ENCODE measurements at places on chromosomes 5 and 9.

DNA sequence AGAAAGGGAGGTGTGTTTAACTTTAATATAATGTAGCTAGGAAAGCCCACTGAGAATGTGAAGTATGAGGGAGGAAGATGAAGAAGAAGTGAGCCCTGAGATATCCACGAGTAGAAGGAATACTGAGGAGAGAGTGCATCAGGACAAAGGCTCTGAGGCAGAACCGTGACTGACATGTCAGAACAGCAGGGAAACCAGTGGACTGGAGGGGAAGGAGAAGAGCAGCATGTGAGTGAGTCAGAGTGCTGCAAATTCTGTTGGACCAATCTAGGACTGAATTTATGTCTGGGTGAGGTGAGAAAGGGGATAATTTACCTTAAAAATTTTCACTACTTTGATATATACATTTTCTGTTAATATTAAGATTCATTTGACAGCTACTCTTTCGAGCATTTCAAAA, 110.3 kb downstream of the ST8SIA4 start:
- DNase-seq, result no peak

GRCh38 chr9:15244001-15244441, 63.0 kb downstream of the TTC39B start:
- no peak for DNase-seq

GRCh38 chr5:31135542-31135941, 57.9 kb upstream of the CDH6 start:
- DNase-seq, result no peak

- DNase-seq, result no peak
These were observed 82.0 kb downstream of the SLC1A1 start for GRCh38 chr9:4572184-4572826.

- DNase-seq, result no peak
These were observed 55.4 kb upstream of the SGCD start for GRCh38 chr5:156271569-156271968.

DNA sequence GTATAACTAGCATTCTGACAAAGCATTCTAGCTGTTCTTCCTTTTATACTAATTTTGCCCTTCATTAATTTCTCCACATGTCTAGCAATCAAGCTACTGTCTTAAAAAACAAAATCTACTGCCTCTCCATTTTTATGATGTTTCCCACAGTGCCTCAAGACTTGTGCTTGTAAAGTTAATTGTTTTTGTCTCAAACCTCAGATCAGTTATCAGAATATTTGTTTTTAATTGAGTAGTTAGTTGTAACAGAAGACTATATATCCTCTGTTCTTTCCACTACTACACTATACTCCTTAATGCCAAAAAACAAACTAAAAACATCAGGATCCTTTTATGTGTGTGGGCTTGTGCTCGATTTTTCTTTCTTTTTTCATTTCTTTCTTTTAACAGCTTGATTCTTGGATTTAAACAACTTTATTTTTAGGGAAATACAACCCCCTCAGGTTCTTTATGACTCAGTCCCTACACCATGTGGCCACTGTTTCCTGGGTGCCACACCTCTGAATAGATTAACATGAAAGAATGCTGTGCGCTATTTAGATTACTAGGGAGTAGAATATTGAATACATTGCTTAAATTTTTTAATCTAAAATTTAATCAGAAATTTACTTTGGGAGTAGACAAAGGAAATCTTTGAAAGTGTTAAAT, 1.2 kb downstream of the ASPN start:
- DNase-seq, result no peak

DNA sequence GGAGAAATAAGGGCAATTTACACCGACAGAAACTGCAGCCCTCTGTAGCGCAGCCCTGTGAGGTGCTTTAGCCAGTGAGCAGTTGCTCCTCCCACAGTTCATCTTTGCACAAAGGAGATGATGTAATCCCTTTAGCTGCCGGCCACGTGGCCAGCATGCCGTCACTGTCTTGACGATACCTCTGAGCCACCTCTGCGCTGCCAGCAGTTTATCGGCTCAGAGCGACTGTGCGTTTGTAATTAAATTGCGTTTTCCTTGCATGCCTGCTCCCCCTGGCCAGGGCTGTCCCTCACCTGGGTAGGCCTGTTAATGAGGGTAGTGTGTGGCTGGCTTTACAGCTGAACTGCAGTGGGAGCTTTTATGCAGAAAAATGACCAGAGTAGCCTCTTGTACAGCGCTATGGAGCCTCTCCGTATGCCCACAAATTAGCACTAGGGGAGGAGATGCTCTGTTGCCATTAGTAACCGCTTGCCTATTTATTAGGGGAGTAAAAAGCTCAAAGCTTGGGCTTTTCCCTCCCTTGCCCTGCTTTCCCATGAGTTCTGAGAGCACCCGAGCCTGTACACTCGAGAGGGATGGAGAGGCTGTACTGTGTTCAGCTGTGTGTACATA, 107.0 kb downstream of the TRIO start:
- no peak for DNase-seq

DNA sequence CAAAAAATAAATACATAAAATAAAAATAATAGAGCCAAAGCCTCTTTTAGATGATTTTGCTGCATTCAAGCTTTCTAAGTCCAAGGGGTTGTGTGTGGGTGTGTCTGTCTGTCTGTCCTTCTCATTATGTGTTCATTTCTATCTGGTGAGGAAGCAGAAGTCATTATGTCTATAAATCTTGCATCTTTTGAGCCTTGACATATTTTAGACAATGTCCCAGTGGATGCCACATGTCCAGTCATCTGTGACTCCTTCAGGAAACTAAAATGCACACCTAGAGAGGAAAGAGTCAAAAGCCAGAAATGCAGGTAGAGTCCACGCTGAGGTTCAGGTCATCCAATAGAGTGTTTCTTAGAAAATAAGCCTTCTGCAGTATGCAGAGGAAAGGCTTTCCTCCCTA, 80.9 kb downstream of the GALNT10 start:
- DNase-seq, result no peak

DNA sequence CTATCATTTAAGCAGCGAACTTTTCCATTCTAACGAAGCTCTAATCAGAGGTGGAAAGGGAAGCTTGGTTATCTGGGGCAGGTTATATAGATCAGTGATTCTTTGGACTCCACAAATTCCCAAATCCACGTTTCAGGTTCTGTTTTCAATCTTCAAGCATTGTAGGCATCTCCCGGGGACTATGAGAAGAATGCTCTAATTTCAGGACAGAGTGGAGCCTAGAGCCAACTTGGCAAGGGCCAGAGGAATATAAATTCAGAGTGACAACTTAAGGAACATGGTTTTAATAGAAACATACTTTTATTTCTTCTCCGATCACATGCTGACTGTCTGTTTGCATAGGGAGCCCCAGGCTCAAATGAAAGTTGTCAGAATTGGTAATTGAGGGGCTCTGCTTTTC, 514.0 kb upstream of the KLF4 start:
- DNase-seq, result no peak

DNA sequence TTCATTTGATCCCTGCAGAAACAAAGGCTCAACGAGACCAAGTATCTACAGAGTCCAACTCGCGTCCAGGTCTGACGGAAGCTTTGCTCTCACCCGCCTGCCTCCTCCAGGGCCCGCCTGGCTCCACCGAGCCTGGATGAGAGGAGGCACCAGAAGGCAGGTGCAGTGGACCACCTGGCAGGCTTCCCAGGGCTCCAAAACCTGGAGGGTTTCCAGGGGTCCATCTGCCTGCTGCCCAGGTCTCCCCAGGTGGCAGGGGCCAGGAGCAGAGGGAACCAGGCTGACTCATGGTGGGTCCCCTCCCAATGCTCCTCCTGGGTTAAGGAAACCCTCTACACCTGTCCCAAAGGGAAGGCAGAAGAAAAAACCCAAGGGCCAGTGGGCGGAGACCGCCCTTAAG, 59.5 kb downstream of the VAV2 start:
- no peak for DNase-seq

GRCh38 chr5:57841676-57842363, 359.2 kb upstream of the ACTBL2 start:
- DNase-seq, result no peak

GRCh38 chr5:21173526-21173925, 1185.5 kb upstream of the CDH18 start:
- no peak for DNase-seq

All from activated T-cell treated with anti-CD3 and anti-CD28 coated beads for 48 hours (primary cell).